ENCODE measurements at places on chromosomes 2 and 18.

GRCh38 chr2:143148757-143149156 is 19.5 kb downstream of the ARHGAP15 start:
- no peak for DNase-seq

DNA sequence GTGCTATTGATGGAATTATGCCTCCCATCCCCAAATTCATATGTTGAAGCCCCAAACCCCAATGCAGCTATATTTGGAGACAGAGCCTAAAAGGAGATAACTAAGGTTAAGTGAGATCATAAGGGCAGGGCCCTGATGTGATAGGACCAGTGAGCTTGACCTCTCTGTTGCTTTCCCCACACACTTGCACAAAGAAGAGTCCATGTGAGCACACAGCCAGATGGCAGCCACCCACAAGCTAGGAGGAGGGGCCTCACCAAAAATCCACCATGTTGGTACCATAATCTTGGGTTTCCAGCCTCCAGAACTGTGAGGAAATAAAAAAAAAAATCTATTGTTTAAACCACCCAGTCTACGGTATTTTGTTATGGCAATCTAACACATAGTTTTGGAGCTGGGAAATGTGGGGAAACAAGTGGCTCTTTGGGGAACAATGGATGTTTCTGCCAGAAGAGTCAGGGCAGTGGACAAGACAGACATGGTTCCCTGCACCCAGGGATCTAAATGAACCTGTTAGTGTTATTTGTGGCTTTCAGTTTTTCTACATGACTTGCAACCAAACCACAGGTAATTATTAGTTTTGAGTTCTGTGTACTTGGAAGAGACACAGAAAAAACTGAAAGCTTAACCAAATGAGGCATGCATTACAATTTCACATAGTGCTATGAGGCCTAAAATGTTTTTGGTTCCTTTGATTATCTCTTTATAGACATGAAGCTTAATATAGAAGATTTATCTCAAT is 259.1 kb downstream of the LTBP1 start:
- peak; percentile 45 for DNase-seq

GRCh38 chr2:222797261-222797660 is 63.6 kb upstream of the ACSL3 start:
- DNase-seq, result no peak

- DNase-seq, result no peak
These were observed 1.8 kb upstream of the CDH2 start for GRCh38 chr18:28178720-28179119.

GRCh38 chr18:55779691-55780585 is 191.9 kb upstream of the TCF4 start:
- peak; percentile 17 for DNase-seq

GRCh38 chr2:200380833-200381542 is 74.5 kb downstream of the SPATS2L start:
- no peak for DNase-seq

GRCh38 chr2:156341452-156342253 is 9.1 kb upstream of the NR4A2 start:
- DNase-seq, result peak; percentile 94

DNA sequence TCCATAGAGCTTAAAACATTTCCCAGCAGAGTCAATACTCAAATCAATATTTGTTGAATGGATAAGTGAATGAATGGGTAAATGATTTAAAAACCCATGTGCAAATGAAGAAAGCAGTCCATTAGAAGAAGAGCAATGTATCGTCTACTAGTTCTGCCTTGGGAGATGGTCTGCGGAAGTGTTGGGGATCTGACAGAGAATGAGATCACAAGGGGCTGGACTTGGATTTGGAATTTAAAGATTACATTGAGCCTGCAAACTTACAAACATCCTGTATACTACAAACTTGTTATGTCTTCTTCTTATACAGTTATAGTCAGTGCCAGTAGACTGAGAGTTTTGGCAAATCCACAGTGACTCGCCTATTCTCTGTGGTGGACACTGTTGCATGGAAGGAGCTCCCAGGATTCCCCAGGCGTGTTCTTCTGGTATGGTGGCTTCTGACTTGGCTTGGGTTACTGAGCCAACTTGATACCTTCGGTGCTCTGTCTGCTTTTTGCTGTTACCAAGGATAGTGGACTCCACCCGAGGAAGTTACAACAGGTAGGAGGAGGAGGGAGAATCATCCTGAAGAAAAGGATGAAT is 163.3 kb upstream of the SERPINE2 start:
- DNase-seq, result no peak

DNA sequence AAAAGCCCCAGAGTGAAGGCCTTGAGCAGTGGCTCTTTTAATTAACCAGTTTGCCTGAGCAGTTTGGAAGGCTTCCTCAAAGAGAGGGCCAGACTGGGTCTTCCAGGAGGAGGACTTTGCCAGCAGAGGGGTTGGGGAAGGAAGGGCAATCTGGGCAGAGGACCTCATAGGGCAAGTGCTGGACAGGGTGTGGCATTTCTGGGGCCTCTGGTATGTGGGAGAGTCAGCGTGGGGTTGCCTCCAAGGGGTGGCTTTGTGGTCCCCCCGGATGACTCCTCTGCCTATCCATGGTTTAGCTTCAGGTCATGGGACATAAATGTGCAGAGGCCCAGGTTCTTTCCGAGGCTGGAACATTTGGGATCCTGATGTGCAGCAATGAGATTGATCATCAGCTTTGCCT is 12.6 kb downstream of the GLI2 start:
- DNase-seq, result no peak

DNA sequence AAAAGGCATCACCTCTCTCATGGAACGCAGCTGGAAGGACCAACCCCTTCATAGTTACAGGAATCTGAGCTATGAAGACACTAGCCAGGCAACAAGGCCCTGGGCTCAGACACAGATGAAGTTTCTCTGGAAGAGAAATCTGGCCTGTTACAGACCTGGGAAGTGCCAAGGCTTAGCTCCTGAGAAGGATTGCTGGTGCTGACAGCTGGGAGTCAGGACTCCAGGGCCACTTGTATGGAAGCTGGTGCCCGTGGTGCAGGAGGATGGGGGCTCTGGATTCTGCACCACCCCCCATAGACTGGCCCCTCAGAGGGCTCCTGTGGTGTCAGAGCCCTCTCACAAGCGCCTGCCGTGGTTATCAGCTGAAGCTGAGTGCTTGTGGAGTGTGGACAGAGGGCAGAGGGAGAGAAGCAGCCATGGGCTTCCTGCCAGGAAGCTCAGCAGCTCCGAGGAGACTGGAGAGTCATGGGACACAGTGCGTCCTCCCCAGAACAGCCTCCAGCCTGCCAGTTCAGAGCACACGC is 87.3 kb upstream of the LCLAT1 start:
- DNase-seq, result no peak

DNA sequence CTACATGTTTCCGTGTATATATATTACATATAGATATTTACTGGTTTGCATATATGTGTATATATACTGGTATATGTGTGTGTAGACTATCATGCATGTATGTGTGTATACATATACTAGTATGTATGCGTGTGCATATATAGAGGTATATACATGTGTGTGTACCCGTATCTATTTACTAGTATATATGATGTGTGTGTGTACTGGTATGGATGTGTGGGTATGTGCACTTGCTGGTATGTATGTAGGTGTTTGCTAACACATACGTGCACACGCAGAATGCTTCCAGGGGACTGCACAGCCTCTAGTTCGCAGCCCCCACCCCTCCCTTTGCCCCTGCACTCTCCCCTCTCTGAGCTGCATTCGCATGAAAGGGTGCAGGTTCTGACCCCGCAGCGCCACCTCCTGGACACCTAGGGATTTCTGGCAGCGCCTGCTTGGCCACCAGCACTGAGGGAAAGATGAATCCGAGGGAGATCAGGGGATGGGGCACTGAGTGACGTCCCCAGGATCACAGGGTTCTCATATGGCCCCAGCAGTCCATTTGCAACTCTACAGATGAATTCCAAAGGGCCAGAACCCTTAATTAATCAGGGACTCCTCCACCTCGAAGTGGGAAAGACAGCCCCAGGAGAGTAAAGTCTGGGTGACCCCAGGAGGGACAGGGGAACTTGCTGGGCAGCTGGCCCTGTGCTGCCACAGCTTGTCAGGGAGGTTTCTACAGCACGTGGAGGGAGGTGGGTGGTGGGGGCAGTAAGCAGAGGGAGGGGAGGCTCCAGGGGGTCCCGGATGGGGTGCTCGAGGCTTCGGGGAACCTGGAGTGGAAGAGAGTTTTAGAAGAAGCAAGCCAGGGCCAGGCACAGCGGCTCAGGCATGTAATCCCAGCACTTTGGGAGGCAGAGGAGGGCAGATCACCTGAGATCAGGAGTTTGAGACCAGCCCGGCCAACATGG is 66.8 kb upstream of the ASAP2 start:
- DNase-seq, result peak; percentile 76

- DNase-seq, result no peak
These were observed 794.5 kb upstream of the GYPC start for GRCh38 chr2:125861461-125861860.

- DNase-seq, result no peak
These were observed 409.8 kb upstream of the CELF4 start for GRCh38 chr18:37975446-37975845.

DNA sequence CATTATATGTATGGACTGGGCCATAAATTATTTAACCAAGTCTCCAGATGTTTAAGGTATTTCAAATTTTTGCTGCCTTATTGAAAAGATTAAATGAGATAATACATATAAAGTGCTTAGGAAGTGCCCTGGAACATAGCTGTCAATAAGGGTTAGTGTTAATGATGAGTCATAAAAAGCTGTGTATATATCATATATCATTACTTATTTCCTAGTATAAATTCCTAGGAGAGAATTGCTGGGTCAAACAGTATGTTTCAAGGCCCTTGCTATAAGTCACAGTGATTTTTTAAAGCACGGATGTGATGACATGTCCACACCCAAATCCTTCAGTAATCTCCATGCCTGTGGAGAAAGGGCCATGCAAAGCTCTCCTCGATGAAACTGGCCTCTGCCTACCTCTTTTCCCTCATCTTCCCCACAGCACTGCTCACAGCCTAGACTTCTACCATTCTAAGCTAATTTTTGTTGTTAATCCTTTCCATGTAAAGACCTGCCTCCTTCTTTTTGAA is 8.5 kb downstream of the ZNF2 start:
- DNase-seq, result no peak

- peak; percentile 93 for DNase-seq
These were observed 3.2 kb downstream of the TEKT4 start for GRCh38 chr2:94874277-94874997.

Measured in GM13977 (cell line).